ENCODE measurements at places on chromosomes 11 and 22.

DNA sequence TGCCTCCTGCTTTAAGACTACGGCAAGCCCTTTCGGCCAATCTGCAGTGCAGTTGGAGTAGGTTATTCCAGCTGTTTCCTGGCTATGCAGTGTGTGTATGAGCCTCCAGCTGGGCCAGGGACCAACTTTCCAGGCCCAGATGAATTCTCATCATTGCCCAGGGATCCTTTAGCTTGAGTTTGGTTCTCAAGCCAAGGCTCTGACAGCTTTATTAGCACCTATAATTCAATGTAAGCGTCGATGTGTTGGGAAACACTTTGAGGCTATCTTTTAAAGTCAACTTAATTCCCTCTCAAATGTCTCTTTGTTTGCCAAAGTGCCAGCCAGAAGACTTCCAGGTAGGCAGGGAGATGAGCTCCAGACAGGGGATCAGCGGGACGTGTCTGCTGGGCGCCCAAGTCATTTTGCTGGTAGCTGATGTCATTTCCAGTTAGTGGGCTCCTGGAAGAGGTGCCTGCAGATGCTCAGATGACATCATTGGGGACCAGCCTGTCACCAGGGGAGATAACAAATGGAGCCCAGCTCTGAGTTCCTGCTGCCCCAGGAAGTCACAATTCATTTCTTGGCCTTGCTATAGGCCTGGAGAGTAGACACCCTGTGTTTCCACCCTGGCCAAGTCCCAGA, 520.4 kb downstream of the SOX6 start:
- no peak for DNase-seq

- DNase-seq: no peak
These were observed 90.3 kb downstream of the C11orf87 start for GRCh38 chr11:109512249-109512648.

- no peak for DNase-seq
These were observed 19.1 kb upstream of the ROBO3 start for GRCh38 chr11:124846070-124846673.

DNA sequence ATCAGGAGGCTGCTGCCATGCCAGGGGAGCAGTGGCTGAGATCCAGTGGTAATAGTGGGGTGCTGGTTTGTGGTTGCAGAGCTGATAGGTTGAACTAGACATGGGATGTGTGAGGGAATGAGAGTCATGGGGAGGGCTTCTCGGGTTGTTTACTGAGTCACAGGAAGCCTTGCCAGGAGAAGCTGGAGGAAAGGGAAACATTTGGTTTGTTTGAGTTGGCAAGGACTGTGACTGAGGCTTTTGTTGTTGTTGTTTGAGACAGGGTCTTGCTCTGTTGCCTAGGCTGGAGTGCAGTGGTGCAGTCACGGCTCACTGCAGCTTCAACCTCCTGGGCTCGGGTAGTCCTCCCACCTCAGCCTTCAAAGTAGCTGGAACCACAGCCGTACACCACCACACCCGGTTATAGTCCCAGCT, 49.3 kb downstream of the CABIN1 start:
- no peak for DNase-seq

GRCh38 chr11:122439866-122440810, 215.4 kb upstream of the UBASH3B start:
- DNase-seq: peak; percentile 16

DNA sequence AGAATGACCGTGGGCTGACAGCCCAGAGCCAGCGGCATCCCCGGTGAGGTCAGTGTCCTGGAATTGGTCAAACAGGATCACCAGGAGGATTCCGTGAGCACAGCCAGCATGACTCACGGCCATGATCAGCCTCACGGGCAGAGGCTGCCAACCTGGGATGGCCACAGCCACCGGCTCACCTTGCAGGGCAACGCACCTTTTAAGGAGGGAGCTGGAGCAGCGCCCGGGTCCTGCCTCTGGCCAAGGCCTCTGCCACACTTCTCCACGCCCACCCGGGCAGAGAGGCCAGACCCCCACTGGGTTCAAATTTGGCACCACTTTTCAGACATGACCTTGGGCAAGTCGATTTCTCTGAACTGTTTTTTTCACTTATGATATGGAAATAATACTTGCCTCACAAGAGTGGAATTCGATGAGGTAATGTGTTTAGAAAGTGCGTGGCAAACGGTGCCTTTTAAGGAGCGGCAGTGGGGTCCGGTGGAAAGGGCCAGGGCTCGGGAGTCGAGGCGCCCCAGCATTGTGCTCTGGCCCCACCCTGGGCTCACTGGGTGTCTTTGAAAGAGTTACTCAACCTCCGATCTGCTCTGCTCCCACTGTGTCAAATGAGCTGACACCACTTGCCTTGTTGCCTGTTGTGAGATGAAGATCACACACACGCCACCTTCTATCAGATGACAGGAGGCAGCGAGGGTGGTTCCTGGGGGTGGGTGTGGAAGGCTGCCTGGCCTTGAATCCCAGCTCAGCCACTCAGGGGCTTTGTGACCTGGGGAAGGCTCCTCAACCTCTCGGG, 16.0 kb downstream of the TXN2 start:
- no peak for DNase-seq

DNA sequence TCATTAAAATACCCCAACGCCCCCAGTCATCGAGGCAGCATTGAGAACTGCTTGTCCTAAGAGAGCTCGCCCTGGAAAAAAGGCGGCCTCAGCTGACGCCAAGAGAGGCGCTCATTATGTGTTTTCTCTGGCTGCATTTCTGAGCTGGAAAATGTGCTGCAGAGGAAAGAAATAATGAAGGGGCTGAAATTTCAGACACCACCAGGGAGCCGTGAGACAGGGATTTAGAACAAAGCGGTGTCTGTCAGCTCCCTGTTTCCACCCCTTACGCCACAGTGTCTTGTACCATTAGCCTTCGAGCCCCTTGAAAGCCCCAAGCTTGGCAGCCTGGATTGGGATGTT, 14.4 kb downstream of the USH1C start:
- no peak for DNase-seq

GRCh38 chr11:64284962-64285884, at the start of gene GPR137:
Gene GPR137 (plus strand): TSS chr11:64285848. CDS start chr11:64286525, 677 bp downstream.
- peak; percentile 95 for DNase-seq

DNA sequence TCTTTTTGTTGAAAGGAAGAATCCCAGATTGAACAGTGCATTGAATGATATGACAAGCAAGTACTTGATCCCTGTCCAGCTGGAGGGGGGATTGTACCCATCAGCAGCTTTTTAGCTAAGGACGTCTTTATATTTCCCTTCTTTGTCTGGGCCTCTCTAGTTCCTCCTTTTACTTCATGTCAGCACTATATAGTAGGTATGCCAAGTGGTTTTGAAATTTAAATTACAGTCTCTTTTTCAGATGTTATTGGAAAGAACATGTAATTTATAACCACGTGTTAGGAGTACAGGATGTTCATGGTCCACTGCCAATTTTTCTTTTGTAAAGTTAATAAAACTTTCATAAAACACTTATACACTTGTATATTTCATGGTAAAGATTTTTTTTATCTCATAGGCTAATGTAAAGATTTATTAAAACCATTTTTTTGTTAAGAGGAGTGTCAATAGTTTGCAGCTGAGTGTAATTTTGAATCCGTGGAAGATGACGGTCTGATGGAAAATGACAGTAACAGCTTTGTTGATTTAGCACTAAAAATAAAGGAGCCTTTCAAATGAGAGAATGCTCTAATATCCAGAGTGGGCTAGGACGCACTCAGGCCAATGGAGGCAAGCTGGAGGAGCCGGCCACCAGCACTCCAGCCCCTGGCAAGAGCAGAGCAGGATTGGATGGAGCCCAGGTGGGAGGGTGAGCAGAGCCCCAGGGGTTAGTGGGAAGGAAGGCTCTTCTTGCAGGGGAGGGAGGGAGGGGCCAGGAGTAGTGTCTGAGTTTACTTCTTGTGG, 488.3 kb downstream of the INSC start:
- peak; percentile 14 for DNase-seq

DNA sequence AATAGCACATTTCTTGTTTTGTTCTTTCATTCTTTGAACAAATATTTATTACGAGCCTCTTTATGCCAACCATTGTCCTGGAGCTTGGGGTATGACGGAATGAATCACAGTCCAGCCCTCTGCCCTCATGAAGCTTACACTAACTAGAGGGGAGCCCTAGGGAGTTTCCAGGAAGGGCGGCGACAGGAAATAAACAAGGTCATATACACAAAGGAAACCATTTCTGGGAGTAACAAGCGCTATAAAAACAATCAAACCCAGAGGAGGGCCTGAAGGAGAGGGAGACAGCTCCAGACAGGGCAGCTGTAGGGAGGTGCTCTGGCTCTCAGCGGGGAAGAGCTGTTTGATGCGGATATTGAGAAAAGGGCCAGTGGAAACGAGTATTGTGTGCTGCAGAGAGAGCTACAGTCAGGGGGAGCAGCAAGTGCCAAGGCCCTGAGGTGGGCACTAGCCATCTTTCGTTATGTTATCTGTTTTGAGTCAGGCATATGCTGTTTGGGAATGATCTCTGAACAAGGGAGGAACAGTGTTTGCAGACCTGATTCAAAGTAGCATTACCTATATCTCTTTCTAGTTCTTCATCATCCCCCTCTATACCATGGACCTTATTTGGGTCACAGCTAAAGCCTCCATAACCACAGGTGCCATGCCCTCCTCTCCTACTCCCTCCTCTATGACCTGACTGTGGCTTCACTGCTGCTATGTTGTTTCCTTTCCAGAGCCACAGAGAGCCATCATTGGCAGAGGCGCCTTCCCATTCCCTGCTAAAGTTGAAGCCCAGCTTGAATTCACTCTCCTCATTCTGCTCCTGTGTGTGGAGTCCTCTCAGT, 15.3 kb upstream of the ZBTB16 start:
- no peak for DNase-seq

DNA sequence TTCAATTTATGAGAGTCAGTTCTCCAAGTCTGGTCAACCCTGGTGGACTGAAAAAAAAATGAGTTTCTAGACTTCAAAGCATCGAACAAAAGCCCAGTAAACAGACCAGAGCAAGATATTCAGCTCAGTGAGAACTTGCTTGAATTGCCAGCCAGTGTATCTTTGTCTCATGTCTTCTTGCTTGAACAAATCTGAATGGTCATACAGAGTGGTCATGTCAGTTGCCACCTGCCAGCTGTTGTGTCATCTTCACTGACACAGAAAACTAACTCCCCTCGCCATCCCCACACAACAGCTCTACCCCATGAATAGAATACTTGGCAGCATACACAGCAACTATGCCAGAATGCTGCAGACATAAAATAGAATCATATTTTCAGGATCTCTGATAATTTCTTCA, 27.5 kb upstream of the CALCB start:
- no peak for DNase-seq

DNA sequence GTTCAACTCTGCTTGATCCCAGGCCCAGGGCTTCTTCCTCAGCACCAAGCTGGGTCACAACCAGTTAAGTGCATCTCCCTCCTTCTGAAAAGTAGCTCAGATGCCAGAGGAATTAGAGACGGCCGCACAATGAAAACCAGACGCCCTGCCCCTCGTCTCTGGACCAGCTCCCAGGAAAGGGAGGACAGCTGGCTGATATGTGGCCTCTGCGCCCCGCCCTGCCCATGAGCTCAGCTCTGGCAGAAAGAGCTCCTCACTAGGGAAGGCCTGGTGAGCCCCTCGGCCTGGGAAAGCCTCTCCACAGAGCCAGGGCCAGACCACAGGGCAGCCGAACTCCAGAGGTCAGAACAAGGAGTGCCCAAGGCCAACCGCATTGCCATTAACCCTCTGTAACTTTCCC, 18.1 kb upstream of the SCGB1A1 start:
- DNase-seq: no peak

GRCh38 chr11:30992513-30992849, 377.1 kb downstream of the DCDC1 start:
- DNase-seq: no peak

GRCh38 chr11:92717240-92717639, 252.2 kb upstream of the MTNR1B start:
- DNase-seq: peak; percentile 63

- DNase-seq: no peak
These were observed 6.2 kb downstream of the TBX1 start for GRCh38 chr22:19766511-19767426.

DNA sequence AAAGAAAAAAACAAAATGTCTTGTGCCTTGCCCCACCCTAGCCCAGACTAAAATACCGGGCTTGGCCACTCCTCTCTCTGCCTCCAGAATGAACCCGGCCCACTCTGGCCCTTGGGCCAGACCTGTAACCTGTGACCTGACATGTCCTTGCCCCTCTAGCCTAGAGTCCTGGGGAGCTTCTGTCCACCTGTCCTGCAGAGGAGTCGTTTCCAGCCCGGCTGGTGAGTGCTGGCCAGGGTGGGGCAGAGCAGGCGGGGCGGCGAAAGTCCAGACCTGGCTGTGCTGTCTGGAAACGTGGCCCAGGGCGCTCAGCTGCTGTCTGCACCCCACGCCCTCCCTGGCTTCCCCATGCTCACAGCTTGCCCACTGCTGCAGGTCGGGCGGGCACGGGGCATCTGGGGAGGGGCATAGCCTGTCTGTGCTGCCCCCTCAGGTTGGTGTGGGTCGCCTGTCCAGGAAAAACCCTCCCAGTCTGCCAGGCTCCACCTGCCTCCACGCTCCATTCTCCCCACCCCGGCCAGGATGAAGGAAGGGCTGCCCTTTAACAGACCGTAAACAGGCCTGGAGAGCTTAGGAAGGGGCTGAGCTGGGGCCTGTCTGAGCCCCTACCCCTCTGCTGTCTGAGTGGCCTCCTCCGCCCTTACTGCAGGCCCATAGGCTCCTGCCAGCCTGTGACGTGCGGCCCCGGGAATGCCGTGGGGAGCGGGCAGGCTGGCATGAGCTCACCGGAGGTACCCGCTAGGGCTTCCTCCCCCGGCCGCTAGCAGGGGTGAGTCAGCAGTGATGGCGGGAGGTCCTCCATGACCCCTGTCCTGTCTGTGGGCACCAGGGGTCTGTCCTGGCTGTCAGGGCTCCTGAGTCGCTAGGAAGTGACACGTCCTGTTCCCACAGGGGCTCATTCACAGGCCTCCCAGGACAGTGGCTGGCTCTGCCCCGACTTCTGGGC, 1.9 kb downstream of the CD151 start:
- no peak for DNase-seq

GRCh38 chr11:113341388-113342165, 27.2 kb downstream of the TTC12 start:
- DNase-seq: no peak

- no peak for DNase-seq
These were observed 25.1 kb downstream of the RPL27A start for GRCh38 chr11:8707541-8708191.

GRCh38 chr11:120707098-120707497, 195.6 kb downstream of the GRIK4 start:
- DNase-seq: no peak

GRCh38 chr11:9884601-9885000, 220.7 kb downstream of the SWAP70 start:
- no peak for DNase-seq

GRCh38 chr22:37701141-37701786, 4.4 kb downstream of the TRIOBP start:
- DNase-seq: no peak
